ENCODE measurements at places on chromosomes 7 and 10.

GRCh38 chr7:832167-832967 is at the start of gene SUN1:
TSS of gene SUN1 (plus strand) at chr7:832476. CDS start at chr7:832525, 49 bp downstream.
- no peak for DNase-seq

GRCh38 chr10:33419311-33419710 is 84.8 kb upstream of the NRP1 start:
- DNase-seq, result no peak

DNA sequence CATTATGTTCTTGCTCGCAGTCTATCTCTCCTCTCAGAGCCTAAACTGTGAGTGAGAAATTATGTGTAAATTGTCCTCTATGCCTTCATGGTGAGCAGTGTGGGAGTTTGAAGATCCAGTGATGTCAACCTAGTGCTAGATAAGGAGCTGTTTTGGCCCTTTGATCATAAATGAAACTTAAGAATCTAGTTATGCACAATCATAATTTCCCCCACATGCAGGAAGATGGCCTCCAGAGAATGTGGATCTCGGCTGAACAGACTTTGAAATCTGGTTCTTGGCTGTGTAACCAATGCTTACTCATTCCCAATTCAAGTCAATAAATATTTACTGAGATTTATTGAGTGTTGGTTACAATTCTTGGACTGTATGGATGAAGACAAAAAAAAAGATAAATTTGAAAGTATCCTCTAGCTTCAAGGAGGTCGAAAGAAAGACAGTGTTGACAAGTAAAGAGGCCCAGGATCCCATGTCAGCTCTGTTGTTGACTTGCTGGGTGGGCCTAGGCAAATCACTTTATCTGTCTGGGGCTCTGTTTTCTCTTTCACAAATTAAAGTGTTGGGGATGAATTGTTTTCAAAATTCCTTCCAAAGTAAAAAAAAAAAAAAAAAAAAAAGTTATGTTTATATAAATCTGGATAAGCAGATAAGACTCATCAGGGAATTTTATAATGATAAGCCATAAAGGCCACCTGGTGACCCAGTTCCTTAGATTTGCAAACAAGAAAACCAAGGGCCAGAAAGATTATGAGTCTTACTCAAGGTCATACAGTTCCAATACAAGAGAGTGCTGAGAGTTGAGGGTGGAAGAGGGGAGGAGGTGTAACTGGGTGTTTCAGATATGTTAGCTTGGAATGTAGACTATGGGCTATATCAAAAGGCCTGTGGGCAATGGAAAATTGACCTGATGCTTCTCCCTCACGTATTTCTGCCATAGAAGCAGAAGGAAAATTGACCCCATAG is 969.9 kb downstream of the KCNMA1 start:
- DNase-seq, result no peak

- no peak for DNase-seq
Measured at GRCh38 chr10:25907261-25907660, 26.8 kb upstream of the MYO3A start.

GRCh38 chr7:103447073-103447960 is 1.3 kb upstream of the SLC26A5 start:
- DNase-seq, result no peak

DNA sequence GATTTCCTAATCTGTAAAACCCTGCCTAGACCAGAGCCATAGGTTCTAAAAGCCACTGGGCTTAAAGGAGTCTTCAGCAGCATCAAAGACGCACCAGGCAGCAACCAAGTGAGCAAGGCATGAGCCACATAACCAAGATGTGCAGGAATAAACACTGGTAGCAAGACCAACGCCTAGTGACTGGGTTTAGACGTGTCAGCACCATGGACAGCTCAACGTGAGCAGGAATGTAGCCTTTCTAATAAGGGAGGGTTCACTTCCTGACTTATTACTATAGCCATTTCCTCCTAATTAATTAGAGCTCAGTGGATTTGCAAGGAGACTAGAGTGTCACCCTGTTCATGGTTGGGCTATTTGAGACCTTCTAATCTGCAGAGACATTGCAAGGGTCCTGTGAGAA is 223.7 kb downstream of the LHFPL3 start:
- DNase-seq, result no peak

- DNase-seq, result no peak
Measured at GRCh38 chr10:23375366-23375765, 30.8 kb upstream of the C10orf67 start.

DNA sequence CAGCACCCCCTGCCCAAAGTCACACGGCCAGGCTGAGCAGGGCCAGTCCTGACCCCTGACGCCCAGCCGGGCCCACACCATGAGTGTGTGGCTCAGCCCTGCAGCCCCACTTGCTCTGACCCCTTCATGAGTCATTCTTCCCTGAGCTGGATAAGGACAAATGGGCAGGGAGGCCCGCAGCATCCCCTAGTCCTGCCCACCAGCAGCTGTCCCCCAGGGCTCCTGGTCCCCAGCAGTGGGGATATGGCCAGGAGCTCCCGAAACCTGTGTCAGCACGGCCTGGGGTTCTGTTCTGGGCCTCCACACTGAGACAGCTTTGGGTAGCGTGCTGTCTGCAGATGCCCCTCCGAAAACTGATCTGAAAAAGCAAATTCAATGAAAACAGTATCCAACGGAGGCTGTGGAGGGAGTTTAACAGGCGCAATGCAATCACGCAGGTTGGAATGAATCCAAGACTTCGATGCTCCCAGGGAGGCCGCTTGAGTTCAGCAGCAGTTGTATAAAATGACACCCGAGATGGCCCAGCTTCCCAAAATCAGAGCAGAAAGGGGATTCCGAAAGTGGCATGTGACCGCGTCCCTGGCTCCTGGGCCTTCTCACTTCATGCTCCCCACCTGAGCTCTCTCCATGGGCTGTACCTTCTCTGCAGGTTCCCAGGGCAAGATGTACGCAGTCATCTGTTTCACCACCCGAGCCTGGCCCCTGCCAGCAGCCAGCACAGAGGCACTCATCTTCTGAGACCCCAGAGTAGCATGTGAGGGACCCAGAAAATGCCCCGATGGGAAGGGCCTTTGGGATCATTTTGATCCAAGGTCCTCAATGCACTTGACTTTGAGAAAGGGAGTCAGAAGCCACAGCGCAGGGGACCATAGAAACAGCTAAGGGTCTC is 214.1 kb downstream of the USP6NL start:
- no peak for DNase-seq

All from activated CD4-positive, CD25-positive, alpha-beta regulatory T cell treated with anti-CD3 and anti-CD28 coated beads, Interleukin-2, amount 50 U/mL, for 16 hours (primary cell).